ENCODE measurements at places on chromosomes 2 and 18.

DNA sequence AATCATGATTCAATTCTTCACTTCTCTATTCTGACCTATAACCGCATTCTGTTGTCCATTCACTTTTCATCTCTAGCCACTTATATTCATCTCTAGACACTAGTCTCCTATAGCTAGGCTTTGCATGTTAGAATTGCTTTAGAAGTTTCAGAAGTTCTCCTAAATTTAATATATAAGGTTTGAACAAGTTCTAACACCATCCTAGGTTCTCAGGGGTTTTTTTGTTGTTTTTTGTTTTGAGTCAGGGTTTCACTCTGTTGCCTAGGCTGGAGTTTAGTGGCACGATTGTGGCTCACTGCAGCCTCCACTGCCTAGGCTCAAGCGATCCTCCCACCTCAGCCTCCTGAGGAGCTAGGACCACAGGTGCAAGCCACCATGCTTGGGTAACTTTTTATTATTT lies 19.9 kb downstream of the WDSUB1 start:
- no peak for DNase-seq

GRCh38 chr18:71431171-71431570 lies 1113.0 kb downstream of the CBLN2 start:
- DNase-seq: no peak

GRCh38 chr2:48109491-48110204 lies 203.3 kb upstream of the FBXO11 start:
- no peak for DNase-seq

DNA sequence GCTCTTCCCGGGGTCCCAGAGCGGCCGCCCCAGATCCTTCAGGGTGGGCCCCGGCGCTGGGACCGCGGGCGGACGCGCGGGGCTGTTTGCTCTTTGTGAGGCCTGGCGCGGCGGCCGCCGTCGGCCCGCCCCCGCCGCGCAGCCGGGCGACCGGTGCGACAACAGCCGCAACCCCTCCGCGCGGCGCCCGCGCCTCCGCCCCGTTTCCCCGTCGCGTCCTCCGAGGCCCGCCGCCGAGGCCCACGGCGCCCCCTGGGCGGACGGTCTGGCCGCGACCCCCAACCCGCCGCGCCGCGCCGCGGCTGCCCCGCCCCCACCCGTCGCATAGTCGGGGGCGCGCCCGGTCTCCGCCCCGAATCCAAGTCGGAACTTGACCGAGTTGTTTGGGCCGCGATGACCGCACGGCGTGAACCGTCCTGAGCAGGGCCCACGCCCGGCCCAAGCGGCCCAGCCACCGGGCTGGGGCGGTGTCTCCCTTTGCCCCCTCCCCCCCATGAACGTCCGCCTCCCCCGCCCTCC lies 448 bp downstream of the YPEL5 start:
- DNase-seq: peak; percentile 38

- DNase-seq: no peak
Measured at GRCh38 chr2:180524499-180524898, 455.9 kb upstream of the UBE2E3 start.

GRCh38 chr2:197486175-197486574 lies 13.5 kb downstream of the HSPD1 start:
- DNase-seq: no peak

GRCh38 chr18:78085241-78086185 lies 835.9 kb downstream of the GALR1 start:
- no peak for DNase-seq

DNA sequence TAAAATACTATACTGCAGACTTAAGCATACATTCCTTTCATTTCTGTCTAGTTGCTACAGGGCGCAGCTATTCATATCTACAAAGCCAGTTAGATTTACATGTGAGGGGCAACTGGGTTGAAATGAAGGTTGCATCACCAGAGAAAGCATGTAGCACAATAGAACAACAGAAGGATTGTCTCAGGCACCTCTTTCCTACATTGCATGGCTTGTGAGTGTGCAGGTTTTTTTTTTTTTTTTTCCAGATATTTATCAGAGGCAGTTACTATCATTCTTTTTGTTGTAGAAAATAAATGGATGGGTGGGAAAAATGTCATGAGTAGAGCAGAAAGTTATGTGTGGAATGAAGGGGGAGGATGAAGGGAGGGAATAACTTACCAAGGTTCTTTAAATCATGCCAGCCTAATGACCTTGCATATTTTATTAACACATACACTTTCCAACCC lies 86.8 kb downstream of the ERBB4 start:
- no peak for DNase-seq

DNA sequence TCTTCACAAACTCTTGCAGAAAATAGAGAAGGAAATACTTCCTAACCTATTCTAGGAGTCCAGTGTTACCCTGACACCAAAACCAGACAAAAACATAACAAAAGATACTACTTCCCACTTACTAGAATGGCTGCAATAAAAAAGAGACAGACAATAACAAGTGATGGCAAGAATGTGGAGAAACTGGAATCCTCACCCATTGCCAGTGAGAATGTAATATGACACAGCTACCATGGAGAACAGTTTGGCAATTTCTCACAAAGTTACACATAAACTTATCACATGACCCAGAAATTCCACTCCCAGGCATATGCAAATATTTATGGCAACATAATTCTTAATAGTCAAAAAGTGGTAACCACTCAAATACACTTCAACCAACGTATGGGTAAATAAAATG lies 209.8 kb upstream of the CTAGE1 start:
- DNase-seq: no peak

DNA sequence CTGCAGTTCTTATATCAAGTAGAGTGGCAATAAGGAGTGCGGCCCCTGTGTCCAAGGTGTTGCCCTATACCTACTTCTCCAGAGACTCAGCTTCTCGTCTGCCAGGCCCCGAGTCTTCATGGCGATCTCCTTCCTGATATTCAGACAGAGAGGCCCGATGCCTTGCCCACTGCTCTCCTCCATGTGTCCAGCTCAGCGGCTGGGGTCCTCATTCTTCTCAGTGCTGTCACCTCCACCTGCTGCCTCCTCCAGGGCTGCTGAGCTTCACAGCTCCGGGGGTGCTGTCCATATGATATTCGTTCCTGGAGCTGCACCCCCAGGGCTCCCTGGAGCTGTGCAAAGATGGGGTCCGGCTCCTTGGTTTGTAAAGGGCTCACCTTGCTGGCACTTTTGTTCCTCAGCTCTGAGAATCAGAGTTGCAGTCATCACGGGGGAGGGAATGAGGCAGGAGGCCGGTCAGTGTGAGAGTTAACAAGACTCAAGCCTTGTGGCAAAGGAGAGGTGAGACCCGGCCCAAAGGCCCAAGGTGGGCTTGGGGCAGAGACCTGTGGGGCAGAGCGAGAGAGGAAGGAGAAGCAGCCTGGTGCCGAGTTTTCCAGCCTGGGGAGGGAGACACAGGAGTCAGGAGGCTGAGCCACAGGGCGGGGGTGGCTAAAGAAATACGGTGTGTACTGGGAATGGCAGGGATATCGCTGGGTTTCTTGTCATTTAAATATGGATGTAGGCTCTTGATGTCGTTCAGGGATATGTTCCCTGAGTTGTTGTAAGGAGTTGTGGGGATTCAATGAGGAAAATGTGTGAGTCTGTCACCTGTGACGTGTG lies 120.6 kb downstream of the CTIF start:
- DNase-seq: no peak

GRCh38 chr2:106205488-106205887 lies 11.4 kb upstream of the UXS1 start:
- DNase-seq: no peak

GRCh38 chr2:240205772-240206171 lies 65.3 kb upstream of the OTOS start:
- no peak for DNase-seq

DNA sequence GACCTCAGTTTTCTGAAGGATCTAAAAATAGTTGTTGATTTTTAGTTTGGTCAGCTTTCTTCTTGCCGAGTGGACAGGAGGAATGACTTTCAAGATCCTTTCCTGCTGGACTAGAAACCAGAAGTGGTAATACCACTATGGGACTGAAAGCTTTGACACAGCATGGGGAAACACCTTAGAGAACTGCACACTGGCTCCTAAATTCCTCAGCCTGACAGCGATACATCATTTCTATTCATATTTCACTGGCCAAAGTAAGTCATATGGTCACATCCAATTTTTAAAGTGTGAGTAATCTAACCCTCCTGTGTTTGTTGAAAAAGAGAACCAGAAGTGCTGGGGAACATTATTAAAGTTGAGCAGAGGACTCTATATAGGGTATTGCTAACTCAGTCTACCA lies 244.7 kb upstream of the MMADHC start:
- DNase-seq: no peak

DNA sequence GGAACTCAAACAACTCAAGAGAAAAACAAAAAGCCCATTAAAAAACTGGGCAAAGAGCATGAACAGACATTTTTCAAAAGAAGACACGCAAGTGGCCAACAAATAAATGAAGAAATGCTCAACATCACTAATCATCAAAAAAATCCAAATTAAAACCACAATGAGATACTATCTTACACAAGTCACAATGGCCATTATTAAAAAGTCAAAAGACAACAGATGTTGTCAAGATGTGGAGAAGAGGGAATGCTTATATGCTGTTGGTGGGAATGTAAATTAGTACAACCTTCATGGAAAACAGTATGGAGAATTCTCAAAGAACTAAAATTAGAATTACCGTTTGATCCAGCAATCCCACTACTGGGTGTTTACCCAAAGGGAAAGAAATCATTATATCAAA lies 15.1 kb downstream of the LMAN1 start:
- DNase-seq: no peak

- DNase-seq: no peak
Measured at GRCh38 chr2:233584210-233584609, 17.6 kb upstream of the USP40 start.

DNA sequence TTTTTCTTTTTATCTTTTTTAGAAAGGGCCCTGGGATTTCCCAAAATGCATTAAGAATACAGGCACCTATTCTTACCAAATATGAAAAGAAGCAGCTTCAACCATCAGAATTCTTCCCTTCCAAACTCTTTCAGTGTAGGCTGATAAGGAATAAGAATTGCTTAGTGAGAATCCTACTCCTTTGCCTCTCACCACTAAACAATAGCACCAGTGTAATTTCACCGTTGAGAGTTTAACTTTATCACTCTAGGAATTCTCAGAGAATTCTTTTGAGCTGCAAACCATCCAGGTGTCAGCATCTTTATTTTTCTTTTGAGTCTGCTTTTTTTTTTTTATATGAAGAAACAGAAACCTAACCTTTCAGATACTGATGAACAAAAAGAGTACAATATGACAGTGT lies 194.9 kb downstream of the RIT2 start:
- no peak for DNase-seq

DNA sequence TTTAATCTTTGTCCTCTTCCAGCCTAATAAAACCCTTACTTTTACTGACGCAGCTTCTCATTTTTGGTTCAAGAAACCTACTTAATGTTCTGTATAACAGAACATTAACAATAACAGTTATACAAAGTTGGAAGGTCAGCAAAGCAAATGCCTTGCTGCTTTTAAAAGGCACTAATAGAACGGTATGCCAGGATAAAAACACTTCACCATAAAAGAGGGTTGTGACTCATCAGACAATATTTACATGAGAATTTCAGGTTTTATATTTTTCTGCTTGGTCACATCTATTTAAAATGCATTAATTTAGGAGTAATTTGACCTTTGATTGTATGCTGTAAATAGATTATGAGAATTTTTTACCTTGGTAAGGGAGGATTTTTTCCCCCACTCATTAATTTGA lies 3.0 kb downstream of the KLHL41 start:
- no peak for DNase-seq

DNA sequence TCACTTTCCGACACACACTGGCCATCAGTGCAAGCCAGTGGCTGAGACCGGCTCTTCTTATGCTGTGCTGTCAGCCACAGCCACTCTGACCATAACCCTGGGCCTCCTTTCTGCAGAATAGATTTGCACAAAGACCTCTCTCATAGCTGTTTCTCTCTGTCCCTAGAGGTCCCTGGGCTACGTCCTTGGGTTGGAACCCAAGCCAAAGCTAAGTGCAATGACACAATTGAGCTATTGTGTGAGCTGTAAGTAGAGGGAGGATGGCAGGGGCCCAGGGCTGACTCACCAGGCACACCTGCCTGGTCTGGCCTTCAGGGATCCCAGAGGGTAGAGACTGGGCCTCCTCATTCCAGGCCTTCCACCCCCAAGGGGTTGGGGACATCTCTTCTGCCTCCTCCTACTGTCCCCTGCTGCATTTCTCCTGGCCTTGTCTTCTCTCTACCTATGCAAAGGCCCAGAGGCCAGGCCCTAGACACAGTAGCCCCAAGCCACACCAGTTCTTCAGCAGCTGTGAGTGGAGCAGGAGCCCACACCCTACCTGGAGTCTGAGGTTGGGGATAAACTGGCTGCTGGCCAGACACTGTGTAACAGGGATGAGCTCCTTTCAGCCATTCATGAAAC lies 174.6 kb downstream of the NCK2 start:
- peak; percentile 70 for DNase-seq

- DNase-seq: no peak
Measured at GRCh38 chr2:44112096-44112495, 56.6 kb upstream of the PPM1B start.

- DNase-seq: no peak
Measured at GRCh38 chr18:79203017-79203605, 133.9 kb downstream of the ATP9B start.

GRCh38 chr2:3606370-3607201 lies 11.7 kb downstream of the COLEC11 start:
- DNase-seq: no peak

- no peak for DNase-seq
Measured at GRCh38 chr18:47735041-47735702, 195.3 kb downstream of the SMAD2 start.

DNA sequence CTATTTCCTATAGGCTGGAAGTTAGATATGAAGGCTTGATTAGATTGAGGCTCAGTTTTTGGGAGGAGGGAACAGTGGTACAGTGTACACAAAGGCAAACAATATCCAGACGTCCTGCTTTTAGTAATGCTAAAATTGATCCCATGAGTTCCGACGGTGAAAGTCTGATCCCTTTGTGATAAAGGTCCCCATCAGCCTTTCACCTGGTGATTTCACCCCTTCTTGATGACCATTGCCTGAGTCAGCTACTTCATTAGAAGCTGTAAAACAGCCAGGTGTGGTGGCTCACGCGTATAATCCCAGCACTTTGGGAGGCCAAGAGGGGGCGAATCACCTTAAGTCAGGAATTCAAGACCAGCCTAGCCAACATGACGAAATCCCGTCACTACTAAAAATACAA lies 29.7 kb downstream of the TWSG1 start:
- no peak for DNase-seq

GRCh38 chr2:119028327-119029174 lies 86.6 kb downstream of the MARCO start:
- no peak for DNase-seq

DNA sequence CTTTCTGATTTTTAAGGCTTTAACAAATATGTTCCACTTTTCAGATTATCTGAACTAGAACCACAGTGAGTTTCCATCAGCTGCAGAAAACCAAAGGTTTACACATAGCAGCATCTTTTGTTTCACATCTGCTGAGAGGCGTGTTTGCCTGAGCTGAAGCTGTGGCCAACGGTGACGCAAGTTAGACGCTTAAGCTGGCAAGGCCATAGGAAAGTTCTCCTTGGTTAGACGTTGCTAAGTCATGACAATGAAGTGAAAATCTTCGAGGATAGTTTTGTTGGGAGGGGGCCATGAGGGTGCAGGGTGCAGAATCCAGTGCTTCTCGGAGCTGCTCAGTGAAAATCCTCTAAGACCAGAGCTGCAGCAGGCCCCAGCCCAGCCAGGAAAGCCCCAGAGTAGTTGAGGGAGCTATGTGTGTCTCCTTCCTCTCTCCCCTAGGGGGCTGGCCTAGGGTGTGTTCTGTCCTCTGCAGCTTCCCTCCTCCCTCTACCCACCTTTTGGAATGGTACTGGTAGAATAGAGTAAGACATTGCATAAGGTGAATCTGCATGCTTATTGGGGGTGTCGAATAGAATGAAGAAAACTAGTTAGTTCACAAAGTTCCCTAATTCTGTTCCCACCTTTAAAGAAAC lies 105.4 kb downstream of the FHOD3 start:
- peak; percentile 73 for DNase-seq

GRCh38 chr2:190545555-190546385 lies 11.2 kb upstream of the NEMP2 start:
- DNase-seq: no peak

Measured in left ventricle myocardium inferior (tissue), 1 donor.